Progenitor cell of endocrine pancreas (in vitro differentiated cells): ENCODE measurements at places on chromosomes 16 and 17. TPM values are rescaled to one million over a fixed set of nuclear protein-coding genes. Genes with fewer than 3 reads are reported as not detected.
A peak's percentile ranks its signal among the peaks of the same experiment; 100 is the strongest.

DNA sequence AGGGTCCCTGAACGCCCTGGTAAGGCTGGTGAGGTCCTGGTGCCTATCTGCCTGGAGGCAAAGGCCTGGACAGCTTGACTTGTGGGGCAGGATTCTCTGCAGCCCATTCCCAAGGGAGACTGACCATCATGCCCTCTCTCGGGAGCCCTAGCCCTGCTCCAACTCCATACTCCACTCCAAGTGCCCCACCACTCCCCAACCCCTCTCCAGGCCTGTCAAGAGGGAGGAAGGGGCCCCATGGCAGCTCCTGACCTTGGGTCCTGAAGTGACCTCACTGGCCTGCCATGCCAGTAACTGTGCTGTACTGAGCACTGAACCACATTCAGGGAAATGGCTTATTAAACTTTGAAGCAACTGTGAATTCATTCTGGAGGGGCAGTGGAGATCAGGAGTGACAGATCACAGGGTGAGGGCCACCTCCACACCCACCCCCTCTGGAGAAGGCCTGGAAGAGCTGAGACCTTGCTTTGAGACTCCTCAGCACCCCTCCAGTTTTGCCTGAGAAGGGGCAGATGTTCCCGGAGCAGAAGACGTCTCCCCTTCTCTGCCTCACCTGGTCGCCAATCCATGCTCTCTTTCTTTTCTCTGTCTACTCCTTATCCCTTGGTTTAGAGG is 23.5 kb upstream of the BEAN1 start:
- no peaks in the 10 kb centered on the region for H3K36me3 ChIP-seq
- H3K4me3 ChIP-seq, result no peak overlapping the region
- peaks cover 38% of the 10 kb centered on the region for H3K27me3 ChIP-seq
- no peak for DNase-seq
- H3K4me1 ChIP-seq, result peaks cover 4% of the 10 kb centered on the region
- no peak overlapping the region for H3K27ac ChIP-seq

- H3K27me3 ChIP-seq, result peaks cover 11% of the 10 kb centered on the region
- no peak overlapping the region for H3K4me3 ChIP-seq
- H3K4me1 ChIP-seq, result peaks cover 17% of the 10 kb centered on the region
- peak; percentile 59 for DNase-seq
- H3K36me3 ChIP-seq, result peaks cover 9% of the 10 kb centered on the region
Measured at GRCh38 chr17:29572691-29573557, 4.4 kb downstream of the TP53I13 start.

DNA sequence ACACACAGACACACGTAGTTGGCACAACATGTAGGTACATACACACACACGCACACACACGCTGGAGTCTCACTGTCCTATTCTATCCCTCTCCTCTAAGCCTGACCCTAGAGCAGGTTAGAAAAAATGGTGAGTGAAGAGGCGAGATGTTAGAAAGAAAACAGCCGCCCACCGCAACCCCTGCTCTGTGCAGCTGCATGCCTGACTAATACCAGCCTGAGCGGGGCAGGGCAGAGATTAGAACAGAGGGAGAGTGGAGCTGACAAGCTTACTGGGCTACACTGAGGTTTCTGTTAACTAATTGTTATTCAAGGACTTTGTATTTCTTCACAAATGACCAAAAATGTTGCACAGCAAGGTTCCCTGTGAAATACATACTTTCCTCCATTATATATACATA is 59.8 kb downstream of the AMFR start:
- peaks cover 10% of the 10 kb centered on the region for H3K36me3 ChIP-seq
- peaks cover 3% of the 10 kb centered on the region for H3K4me1 ChIP-seq
- H3K27me3 ChIP-seq, result no peaks in the 10 kb centered on the region

DNA sequence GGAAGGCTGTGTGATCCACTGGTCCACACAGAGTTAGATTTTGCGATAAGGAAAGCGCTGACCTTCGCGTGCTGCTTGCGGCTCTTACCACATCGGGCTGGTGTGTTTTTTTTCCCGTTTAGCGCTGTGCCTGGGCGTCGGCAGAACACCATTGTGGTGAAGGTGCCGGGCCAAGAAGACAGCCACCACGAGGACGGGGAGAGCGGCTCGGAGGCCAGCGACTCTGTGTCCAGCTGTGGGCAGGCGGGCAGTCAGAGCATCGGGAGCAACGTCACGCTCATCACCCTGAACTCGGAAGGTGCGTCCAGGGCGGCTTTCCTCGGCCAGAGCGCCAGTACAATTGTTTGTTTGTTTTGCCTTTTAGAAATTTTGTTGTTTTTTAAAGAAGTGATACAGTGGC is 54.7 kb downstream of the BANP start:
- no peaks in the 10 kb centered on the region for H3K27me3 ChIP-seq
- H3K4me1 ChIP-seq, result no peaks in the 10 kb centered on the region
- H3K27ac ChIP-seq, result no peak overlapping the region
- no peak for DNase-seq

DNA sequence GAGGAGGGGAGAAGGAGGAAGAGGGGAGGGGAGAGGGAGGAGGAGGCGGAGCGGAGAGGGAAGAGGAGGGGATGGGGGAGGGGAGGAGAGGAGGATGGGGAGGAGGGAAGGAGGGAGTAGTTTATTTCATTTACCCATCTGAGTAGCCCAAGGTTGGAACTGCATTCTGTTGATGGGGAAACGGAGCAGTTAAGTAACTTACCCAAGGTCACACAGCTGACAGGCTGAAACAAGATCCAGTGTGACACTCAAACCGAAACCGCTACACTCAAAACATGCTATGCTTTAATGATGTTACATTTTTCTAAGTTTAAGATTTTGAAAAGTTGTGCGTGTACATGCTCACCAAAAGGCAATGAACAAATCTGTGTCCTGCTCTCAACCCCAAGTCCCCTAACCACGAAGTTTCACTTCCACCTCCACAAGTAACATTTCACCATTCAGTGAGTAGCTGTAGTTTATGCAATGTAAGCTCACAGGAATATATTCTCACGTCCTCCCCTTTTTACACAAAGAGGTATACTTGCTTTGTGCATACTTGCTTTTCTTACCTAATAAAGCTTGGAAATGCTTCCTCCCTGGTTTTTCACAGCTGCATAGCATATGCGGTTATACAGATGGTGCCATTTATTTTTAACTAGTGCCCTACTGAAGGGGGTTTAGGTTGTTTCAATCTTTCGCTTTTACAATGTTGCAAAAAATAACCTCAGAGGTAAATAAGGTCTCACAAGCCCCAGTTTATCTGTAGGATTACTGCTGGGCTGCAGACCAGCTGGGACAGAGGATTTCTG is 275.3 kb downstream of the PARN start:
- H3K4me1 ChIP-seq, result no peaks in the 10 kb centered on the region
- no peaks in the 10 kb centered on the region for H3K36me3 ChIP-seq
- DNase-seq, result no peak
- H3K27me3 ChIP-seq, result peaks cover 17% of the 10 kb centered on the region

GRCh38 chr16:56793492-56793891 is 63.6 kb downstream of the NUP93 start:
- DNase-seq, result no peak
- no peaks in the 10 kb centered on the region for H3K27me3 ChIP-seq
- no peaks in the 10 kb centered on the region for H3K36me3 ChIP-seq
- H3K4me1 ChIP-seq, result peaks cover 3% of the 10 kb centered on the region

GRCh38 chr16:11156401-11156800 is 99.6 kb downstream of the SOCS1 start:
- H3K4me1 ChIP-seq, result peaks cover 28% of the 10 kb centered on the region
- peaks cover 5% of the 10 kb centered on the region for H3K27me3 ChIP-seq
- no peak for DNase-seq

DNA sequence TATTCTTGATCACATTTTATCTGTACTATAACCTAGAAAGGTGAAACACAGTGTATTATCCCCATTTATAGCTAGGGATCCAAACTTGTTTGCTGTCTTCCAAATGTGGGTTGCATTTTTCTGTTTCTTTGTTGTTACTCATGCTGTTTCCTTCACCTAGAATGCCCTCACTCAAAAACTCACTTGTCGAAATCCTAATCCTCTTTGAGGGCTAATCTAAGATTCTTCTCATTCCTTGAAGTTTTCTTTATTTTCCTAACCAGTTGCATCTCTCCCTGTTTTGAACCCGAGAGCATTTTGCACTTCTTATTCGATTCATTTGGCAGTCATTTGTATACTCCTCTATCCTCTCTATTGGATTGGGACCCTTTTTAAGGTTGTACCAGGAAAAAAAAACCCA is 9.6 kb downstream of the CALCOCO2 start:
- no peak overlapping the region for H3K27ac ChIP-seq
- H3K4me1 ChIP-seq, result peaks cover 27% of the 10 kb centered on the region
- no peak overlapping the region for H3K4me3 ChIP-seq
- H3K27me3 ChIP-seq, result peaks cover 6% of the 10 kb centered on the region
- no peak for DNase-seq

- no peak overlapping the region for H3K27ac ChIP-seq
- H3K4me3 ChIP-seq, result no peak overlapping the region
- H3K4me1 ChIP-seq, result no peaks in the 10 kb centered on the region
- no peaks in the 10 kb centered on the region for H3K36me3 ChIP-seq
- H3K27me3 ChIP-seq, result no peaks in the 10 kb centered on the region
Measured at GRCh38 chr16:46573008-46573833, 48.0 kb downstream of the SHCBP1 start.

DNA sequence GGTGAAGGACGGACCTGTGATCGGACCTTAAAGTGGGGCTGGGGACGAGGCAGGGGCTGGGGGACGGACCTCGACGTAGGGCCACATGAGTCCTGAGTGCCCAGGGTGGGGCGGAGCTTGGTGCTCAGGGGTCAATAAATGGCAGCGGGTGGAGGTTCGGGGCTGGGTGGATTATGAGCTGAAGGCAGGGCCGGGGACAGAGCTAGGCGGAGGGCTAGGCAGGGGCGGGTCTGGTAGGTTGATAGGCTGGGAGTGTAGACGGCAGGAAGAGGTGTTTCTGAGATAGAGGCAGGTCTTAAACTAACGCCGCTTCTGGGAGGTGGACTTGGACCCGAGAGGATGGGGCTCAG is 733 bp downstream of the CHRNB1 start:
- H3K36me3 ChIP-seq, result peaks cover 5% of the 10 kb centered on the region
- peak overlapping the region; percentile 94 for H3K27ac ChIP-seq
- H3K4me3 ChIP-seq, result peak overlapping the region; percentile 84
- H3K27me3 ChIP-seq, result peaks cover 39% of the 10 kb centered on the region
- DNase-seq, result no peak
- peaks cover 13% of the 10 kb centered on the region for H3K4me1 ChIP-seq

The TNFRSF13B gene
- total RNA-seq, result not detected in 2 replicates

The TBC1D3E gene
- total RNA-seq, result 0.14 TPM in 1 of 2 replicates, not detected in the other

The MPDU1 gene
- 71.4 and 71.9 TPM in 2 replicates for total RNA-seq

The OTOP2 gene
- not detected in 2 replicates for total RNA-seq
